ENCODE measurements at places on chromosomes 6 and 20.

DNA sequence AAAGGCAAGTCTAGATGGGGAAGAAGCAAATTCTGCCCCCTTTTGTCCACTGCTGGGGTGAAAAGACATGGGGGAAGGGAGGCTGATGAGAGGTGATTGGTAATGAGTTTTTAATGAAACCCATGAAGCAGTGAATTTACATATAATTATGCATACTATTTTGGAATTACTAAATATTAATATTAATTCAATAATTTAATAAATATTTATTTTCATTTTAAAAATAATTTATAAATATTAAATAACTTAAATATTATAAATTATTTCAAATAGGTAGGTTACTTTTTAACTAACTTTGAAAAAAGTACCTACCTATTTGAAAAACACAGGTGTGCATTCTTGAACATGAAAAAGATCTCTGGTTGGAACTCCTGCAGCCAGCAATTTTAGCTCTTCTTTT lies 138.1 kb upstream of the GPR6 start:
- no peak for DNase-seq

- no peak for DNase-seq
Observed at GRCh38 chr20:47551841-47552240, 50.2 kb downstream of the NCOA3 start.

GRCh38 chr6:158329531-158329930 lies 17.3 kb downstream of the TULP4 start:
- DNase-seq: no peak

DNA sequence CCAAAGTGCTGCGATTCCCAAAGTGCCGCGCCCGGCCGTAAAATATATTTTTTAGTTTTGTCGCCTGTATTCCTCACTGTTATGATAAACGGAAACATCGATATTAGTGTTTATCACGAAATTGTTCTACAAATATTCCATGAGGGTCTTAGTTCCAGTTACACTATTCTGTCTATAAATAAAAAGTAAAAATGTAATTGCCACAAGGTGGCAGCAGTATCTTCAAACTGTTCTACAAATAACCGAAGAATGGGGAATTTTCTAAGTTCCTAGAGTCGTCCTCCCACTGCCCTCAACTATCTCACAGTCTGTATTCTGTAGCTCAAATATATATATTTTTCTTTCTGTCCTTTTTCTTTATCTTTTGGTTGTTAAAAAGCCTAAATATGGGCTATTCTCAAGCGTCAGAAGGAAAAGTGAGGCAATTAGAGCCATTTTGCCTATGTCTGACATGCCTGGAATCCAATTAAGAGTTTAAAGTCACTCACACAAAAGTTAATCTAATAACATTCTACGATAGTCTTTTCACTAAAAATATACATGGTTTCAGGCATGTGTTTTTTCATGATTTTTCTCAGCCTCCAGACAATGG lies 14.2 kb upstream of the FAM162B start:
- DNase-seq: peak; percentile 57

GRCh38 chr6:4130357-4130987 lies 4.9 kb downstream of the ECI2 start:
- DNase-seq: no peak

- DNase-seq: no peak
Observed at GRCh38 chr6:30615958-30616810, 859 bp downstream of the PPP1R10 start.

DNA sequence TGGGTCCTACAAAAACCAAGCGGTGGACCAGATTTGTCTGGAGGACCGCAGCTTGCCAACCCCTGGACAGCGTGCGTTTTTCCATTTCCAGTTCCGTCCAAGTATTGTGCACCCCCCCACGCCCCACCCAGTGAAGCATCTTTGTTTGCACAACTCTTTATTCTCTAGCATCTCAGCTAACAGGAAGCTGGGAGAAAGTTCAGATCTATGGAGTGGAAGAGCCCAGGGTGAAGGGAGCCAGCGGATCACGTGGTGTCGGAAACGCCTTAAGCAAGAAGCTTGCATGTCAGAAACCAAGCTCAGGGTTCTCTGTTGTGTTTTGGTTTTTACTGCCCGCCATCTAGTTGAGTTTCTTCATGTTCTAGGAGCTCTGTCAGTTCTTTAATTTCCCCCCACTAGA lies 29.9 kb downstream of the ARID1B start:
- no peak for DNase-seq

DNA sequence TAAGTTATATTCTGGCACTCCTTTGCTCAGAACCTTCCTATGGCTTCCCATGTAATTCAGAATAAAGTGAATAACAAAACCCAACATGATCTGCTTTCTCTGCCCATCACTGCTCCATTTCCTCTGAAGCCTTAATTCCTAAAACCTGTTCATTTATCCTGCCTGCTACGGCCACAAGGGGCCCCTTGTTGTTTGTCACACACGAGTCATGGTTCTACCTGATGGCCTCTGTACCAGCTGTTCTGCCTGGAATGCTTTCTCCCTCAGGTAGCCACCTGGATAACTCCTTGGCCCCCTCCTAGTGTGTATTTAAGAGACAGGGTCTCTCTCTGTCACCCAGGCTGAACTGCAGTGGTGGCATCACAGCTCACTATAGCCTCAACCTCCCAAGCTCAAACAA lies 26.8 kb downstream of the ERGIC3 start:
- DNase-seq: no peak

DNA sequence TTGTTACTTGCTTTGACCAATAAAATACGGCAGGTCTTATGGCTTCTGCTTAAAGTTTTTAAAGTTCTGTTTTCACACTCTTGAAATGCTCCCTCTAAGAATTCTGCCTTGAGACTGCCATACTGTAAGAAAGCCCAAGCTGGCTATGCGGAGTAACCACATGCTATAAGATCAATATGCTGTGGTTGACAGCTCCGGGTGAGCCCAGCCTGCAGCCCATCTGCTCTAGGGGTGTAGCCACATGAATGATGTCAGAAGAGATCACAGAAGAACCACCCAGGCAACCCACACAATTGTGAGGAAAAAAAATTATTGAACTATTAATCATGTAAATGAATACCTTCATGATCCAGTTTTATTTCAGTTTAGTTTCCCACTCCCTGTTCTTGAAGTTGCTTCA lies 26.1 kb upstream of the SH3BGRL2 start:
- DNase-seq: no peak

- DNase-seq: peak; percentile 8
Observed at GRCh38 chr6:87897663-87898062, 150.0 kb upstream of the SPACA1 start.

DNA sequence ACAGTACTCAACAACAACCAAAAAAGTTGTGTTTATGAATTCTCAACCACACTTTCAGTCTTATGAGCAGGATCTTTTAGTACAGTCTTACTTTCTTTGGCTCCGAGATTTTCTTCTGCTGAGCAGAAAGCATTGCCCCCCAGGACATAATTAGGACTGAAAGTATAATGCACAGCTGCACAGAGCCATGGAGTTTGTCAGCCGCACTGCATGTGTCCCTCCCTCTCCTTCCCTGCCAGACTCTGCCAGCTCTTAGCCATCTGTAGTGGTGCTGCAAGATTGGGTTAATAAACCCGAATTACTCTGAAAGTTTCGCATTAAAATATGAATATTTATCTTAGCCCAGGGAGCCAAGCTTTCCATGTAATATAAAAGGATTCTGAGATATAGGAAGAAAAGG lies 179.6 kb upstream of the PTCHD4 start:
- no peak for DNase-seq

- DNase-seq: no peak
Observed at GRCh38 chr20:10978019-10978702, 304.4 kb upstream of the JAG1 start.

DNA sequence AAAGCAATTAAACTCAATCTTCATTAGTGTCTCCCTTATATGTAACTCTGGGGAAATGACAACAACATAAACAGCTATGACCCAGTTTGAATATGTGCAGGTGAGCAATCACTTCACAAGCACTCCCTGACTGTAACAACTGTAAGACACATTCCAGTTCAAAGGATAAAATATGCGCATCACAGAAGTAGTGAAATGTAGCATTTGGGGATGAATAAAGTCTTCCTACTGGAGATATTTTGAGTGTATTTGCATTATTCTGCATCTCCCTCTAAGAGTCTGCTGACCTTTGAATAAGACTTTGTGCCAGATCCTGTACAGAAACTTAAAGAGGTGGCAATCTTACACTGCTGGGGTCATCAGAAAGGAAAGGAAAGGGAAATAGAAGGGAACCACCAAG lies 179.5 kb upstream of the TBX18 start:
- DNase-seq: no peak

DNA sequence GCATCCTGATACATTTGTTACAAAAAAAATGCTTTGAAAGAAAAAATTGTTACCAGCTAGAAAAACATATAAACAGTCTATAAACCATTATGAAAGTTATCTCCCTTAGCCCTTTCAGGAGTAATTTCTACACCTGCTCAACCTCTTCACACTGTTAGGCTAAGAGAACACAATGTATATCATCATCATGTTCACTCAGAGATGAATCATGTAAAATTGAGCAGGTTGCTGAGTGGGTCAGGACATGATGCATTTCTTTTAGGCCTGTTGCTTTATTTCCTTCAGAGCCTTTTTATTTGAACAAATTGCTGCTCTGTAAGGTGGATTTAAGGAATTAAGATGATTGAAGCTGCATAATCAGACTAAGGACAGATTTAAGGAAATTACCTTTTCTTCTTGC lies 531.3 kb upstream of the MAN1A1 start:
- no peak for DNase-seq

DNA sequence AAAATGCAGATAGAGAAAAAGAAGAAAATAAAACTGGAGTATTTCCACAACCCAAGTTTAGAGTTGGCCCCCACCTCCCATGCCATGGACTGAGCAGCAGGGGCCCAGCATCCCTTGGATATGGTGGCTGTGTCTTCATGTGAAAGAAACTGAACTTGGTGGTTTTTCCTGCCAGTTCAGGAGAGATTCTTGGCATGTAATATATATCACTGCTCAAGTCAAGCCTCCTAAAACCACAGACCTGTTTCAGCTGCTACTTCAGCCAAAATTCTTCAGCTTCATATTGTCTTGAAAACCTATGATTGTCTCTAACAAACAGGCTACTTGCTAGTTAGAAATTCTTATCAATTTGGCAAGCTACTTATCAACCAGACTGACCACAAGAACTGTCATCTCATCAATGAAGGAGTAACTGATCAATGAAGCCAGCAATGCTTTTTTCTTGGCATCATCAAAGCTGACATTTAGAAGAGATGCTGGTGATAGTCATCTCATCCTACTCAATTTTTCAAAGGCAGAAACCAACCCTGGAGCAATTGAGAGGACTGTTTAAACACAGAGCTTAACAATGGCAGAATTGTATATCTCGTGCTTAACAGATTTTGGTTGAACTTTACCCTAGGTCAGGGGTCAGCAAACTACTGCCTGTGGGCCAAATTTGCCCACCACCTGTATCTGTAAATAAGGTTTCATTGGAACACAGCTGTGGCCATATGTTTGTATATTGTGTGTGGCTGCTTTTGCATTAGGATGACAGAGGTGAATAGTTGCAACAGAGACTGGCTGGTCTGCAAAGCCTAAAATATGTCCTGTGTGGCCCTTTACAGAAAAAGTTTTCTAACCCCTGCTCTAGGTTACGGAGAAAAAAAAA lies 10.4 kb upstream of the NOL7 start:
- peak; percentile 5 for DNase-seq

GRCh38 chr6:138005846-138006245 lies 101.4 kb downstream of the PERP start:
- no peak for DNase-seq

GRCh38 chr6:64010010-64010409 lies 374.4 kb downstream of the PHF3 start:
- no peak for DNase-seq

DNA sequence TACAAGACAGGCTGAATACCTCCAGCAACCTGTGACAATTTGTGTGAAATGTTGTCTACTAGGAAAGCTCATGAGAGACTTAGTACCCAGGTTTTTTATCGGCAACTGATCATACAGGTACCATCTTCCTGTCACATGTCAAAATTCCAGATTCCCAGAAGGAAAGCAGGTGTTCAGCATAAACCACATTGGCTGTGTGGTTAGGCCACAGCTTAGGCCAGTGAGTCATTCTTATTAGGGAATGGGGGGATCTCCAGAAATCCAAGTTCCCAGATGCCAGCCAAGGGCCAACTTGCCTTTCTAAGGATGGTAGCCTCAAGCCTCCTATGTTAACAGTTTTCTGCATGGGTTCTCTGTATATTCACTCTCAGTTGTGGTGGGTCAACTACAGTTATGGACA lies 65.9 kb downstream of the FAM184A start:
- no peak for DNase-seq

DNA sequence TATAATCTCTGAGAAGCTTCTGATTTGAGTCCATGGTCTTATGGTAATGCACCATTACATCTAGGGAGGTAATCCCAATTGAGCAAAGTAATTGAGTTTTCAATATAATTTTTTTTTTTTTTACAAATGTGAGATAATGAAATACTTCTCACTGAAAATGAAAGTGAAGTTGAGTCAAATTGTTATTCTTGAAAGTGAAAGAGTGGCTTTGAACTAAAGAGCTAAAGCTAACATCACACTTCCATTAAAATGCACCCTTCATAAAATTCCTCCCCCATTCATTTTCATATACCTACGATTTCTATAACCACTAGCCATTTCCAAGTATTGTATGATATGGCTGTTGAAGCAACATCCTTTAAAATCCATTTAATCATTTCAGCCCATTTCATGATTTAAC lies 149.1 kb upstream of the IMPG1 start:
- no peak for DNase-seq

DNA sequence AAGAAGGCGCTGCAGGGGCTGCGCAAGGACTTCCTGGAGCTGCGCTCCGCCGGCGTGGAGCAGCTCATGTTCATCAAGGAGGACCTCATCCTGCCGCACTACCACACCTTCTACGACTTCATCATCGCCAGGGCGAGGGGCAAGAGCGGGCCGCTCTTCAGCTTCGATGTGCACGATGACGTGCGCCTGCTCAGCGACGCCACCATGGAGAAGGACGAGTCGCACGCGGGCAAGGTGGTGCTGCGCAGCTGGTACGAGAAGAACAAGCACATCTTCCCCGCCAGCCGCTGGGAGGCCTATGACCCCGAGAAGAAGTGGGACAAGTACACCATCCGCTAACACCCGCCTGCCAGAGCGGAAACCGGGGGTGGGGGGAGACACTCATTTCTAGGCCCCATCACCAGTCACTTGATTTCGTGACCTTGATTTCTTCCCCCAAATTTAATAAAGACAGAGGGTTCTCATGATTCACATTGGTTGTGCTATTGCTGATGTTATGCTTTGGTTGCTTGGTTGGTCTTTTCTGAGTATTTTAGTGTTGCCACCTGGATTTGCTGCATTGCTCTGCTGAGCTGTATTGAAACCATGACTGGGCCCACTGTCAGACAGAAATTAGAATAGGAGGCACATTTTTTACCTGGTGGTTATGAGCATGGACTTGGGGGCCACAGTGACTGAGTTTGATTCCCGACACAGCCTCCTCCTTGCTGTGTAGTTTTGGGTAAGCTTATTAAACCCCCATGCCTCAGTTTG lies 1.5 kb downstream of the FAM50B start:
- no peak for DNase-seq

DNA sequence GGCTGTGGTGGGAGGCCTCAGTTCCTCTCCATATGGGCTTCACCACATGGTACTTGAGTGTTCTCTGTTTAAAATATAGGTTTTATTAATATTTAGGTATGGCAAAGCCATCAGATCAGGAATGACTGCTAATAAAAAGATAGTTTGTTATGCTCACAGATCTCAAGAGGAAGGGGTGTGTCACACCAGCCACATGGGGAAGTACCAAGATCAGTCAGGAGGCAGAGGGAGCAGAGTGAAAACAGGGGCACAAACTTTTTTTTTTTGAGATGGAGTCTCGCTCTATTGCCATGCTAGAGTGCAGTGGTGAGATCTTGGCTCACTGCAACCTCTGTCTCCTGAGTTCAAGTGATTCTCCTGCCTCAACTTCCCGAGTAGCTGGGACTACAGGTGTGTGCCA lies 92.1 kb upstream of the GCM1 start:
- DNase-seq: no peak

- no peak for DNase-seq
Observed at GRCh38 chr6:98498144-98498775, 336.1 kb upstream of the POU3F2 start.
